NCI-H1930 (cell line): ENCODE measurements at places on chromosomes 13 and 19.
A peak's percentile ranks its signal among the peaks of the same experiment; 100 is the strongest.

- DNase-seq = no peak
Observed at GRCh38 chr19:4557144-4557970, 2.1 kb downstream of the SEMA6B start.

DNA sequence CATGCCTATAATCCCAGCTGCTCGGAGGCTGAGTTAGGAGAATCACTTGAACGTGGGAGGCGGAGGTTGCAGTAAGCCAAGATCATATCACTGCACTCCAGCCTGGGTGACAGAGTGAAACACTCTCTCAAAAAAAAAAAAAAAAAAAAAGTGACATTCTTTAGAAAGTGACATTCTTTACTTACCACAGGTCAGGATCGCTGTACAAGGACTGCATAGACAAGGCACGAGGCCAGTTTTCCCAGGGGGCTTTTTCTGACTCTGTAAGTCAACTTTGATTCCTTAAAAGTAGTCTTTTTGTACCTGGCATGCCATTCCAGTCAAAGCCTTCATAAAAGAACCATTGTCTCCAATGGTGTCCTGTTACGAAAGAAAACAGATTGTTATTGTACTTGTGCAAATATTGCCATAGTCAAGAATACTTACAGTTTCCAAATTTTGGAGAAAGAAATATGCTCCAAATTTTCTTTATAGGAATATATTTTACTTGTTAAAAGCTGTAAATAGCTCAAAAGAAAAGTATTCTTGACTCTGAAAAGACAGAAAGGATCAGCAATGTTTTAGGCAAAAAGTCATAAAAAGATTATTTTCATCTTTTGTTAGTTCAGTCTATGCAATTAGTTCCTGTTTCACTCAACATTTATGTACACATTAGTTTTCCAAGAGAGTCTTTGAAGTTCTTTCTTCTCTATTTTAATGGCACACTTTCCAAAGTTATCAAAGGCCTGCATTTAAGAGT lies 39.3 kb downstream of the CEACAM1 start:
- peak; percentile 30 for DNase-seq

GRCh38 chr19:36106441-36106840 lies 4.5 kb upstream of the OVOL3 start:
- DNase-seq = no peak

DNA sequence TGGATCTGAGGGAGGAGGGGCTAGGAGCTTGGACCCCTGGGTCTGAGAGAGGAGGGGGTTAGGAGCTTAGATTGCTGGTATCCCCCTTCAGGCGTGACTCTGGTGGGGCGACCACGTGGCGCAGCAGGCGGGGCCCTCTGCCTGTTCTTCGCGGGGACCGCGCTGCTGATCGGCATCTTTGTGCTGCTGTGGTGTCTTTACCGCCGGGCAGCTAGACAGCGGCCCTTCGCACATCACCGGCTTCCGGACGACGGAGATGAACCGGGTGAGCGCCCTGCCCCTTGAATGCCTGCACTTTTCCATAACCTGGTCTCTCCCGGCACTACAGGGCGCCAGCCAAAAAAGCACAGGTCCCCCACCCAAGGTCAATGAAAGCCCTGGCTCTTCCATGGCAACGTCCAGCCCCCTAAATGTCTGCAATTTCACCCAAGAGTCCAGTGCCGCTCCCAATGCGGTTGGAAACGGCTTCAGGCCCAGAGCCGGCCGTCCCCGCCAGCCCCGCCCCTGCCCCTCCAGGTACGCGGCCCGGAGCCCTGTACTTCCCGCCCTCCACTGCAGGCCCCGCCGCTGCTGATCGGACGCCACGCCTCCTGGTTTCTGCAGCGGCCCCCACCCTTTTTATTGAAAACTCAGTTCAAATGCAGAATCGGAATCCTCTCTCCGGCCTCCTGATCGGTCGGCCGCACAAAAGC lies 2.8 kb downstream of the GFY start:
- DNase-seq = no peak

DNA sequence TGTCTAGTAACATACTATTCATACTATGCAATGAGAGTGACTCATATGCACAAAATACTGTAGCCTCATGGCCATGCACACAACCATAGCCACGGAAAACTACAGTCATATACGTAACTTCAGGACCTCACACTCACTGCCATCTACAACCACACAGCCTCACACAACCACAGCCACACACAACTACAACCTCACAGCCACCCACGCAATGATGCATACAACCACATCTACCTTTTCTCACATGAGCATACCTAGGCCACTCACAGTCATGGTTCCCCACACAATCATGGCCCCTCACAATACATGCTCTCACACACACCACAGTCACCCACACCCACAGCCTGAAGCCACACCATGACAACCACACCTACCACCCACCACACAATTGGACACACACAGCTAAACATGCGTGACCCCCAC lies 8.7 kb upstream of the TNFSF14 start:
- DNase-seq = no peak

GRCh38 chr19:44767295-44768180 lies 10.2 kb upstream of the CBLC start:
- no peak for DNase-seq

DNA sequence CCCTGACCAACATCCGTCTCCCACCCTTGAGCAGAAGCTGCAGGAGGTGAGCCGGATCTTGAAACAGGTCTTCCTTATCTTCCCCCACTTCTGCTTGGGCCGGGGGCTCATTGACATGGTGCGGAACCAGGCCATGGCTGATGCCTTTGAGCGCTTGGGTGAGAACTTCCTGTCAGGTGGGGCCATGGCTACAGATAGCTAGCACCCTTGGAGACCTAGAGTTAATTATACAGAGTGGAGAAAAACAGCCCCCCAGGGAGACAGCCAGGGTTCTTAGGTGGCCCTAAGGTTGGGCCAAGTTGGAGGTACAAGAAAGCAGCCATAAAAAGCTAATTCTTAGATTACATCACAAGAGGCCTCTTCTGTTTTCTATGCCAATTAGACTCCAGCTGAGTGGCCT lies 8.9 kb upstream of the ARHGAP45 start:
- DNase-seq = no peak

DNA sequence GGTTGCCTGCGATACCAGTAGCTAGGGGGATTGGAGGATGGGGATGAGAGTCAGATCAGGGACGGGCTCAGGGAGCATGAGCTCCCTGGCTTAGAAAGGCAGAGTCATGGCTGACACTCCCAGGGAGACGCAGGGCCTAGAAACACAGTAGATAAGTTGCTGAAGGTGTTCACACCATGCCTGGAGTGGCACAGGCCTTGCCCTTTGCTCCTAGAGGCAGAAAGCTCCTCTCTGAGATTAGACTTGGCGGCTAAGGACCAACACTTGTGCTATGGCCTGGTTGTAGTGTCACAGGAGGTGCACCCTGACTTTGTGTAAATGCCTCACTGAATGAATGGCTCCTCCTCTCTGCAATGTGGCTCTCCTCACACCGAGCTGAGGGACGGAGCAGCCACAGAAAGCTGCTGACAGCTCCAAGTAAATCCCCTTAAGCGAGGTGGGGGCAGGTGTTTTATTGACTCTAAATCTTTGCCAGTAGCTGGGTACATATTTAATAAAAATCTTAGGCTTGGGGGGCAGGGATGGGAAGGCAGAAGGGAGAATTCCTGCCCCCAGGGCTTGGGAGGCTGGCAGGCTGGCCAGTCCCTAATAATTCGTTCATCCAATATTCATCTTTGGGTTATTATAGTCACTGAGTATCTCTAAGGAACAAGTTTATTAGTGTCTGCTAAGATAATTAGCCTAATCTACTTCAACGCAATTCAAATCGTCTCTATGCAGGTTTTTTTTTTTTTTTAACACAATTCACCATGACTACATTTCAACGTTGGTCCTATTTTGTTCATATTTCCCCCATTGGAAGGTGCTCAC lies 54.9 kb downstream of the SIAH3 start:
- DNase-seq = no peak

DNA sequence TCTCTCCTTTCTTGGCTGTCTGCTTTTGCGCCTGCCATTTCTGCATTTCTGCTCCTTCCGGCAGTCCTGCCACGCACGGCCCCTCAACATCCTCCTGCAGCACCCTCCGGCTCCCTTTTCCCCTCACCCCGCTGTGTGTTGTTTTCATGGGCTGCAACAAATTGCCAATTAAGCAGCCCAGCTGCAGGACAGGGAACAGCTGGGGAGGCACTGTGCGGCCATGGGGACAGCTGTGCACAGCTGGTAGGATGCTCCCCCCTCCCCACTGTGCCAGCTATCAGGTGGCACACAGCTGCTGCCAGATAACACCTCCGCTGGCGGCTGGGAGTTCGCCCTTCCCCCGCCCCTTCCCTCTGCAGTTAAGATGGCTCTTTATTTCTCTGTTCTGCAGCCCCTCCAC lies 25.4 kb downstream of the LYL1 start:
- DNase-seq = no peak

DNA sequence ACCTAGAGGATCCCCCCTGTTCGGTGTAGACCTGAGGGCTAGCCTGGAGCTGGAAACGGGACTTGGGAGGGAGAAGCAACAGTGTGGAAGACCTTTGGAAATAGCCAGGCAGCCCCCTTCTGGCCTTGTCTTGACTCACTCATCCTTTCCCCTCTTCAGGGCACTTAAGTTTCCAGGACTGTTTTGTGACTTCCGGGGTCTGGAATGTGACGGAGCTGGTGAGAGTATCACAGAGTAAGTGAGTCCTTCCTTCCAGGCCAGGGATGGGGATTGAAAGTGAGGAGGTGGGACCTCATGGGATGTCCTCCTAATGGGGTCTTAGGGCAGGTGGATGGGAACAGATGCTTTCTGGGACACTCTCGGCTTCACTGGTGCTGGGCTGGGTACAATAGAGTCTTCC lies 29.4 kb downstream of the LYL1 start:
- no peak for DNase-seq

DNA sequence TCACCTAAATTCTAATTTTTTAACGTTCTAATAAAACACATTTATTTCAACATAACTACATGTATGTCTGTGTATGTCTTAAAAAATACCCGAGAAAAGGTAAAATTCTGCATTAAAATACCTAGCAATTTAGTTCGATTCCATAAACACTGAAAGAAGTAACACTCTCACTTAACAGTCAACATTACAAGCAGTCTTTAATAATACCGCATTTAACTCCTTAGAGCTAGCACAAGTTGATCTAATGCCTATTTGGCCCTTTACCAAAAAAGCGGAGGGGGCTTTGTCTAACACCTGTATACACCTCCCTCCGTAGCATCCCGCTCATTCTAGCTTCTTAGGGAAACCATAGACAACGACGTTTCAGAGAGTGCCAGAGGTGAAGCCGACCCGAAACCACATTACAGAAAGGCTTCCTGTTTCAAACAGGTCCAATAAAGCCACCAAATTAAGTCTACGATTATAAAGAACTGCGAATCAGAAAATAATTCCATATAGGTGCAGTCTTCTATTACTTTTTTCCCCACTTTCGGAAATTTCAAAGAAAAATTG lies 1.2 kb downstream of the SPART start:
- no peak for DNase-seq

GRCh38 chr13:28401303-28402056 lies 93.4 kb downstream of the FLT1 start:
- DNase-seq = no peak

GRCh38 chr19:1411255-1412191 lies 4.1 kb downstream of the DAZAP1 start:
- DNase-seq = no peak

GRCh38 chr13:43044720-43045301 lies 21.4 kb downstream of the DNAJC15 start:
- DNase-seq = no peak

DNA sequence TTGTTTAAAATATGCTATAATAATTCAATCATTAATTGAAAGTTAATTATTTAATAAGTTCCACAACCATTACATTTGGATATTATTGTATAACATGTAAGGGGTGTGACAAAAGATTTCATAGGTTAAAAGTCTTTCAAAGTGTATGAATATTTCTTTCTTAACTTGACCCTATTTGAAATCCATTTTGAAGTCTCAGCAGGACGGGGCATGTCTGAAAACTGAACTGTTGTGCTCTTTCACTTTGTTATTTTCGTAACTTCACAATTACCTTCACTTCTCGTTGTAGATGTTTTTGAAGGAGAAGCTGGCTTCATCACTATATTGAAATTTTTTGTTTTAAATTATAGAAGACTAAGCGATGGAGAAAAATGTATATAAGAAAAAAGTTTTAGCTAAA lies 1775.7 kb downstream of the PCDH9 start:
- DNase-seq = no peak

DNA sequence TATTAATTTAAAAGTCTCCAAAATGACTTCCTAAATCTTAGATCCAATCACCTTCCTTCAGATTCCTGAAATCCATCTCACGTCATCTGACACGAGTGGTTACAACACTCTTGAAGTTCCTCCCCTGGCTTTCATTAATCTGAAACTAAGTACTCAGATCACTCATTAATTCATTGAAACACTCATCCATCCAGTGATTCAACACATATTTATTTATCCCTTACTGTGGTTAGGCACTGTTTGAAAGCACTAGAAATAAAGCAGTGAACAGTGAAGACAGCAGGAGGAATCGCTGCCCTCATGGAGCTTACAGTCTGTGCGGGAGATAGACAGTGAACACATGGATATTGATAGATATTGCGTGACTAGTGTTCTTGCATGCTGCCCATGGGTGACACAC lies 472.4 kb downstream of the DCT start:
- no peak for DNase-seq

DNA sequence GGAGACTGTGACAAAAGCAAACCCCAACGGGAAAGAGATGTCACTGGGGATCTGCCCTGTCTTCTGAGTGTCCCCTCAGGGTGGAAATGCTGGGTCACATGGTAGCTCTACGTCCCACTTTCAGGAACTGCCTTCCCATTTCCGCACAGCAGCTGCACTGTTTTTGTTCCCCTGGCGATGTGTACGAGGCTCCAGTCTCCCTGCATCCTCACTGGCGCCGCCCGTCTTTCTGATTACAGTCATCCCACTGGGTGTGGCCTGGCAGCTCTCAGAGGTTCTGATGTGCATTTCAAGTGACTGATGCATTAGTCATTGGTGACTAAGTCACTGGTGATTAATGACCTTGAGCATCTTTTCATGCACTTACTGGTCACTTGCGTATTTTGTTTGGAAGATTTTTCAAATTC lies 21.2 kb downstream of the PCID2 start:
- DNase-seq = no peak

DNA sequence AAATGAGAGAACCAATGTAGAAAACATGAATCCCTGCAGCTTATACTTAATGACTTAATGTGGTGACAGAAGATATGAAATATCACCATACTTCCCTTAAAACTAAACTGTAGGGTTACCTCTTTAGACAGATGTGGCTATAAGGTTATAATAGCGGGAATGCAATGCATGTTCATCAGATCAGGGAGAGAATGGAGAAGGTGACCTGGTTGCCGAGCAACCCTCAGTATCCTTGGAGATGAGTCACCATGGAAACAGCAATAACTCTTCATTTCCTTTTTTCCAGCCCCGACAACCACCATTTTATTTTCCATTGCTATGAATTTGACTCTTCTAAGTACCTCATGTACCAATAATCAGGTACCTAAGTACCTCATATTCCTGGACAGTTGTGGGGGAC lies 28.0 kb upstream of the ZNF835 start:
- no peak for DNase-seq
